ENCODE measurements at places on chromosomes 7 and 10. TPM values are rescaled to one million over a fixed set of nuclear protein-coding genes. Genes with fewer than 3 reads are reported as not detected.

DNA sequence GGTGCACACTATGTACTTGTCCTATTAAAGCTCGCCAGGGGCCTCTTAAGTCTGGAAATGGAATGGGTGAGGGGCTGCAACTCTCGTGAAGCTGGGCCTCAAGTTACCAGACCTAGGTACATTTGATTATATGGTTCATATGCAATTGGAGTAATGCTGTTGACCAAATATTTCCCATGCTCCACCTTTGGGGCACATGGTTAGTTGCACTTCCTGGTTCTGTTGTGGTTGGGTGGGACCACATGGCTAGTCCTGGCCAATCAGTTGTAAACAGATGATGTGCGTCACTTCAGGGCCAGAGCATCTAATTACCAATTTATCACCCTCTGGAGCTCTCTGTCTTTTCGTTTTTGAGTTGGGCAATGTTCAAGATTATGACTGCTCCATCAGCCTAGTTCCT, 39.5 kb upstream of the OPN4 start:
- DNase-seq: no peak

- DNase-seq: no peak
Measured at GRCh38 chr7:112444505-112444904, 5.8 kb upstream of the IFRD1 start.

DNA sequence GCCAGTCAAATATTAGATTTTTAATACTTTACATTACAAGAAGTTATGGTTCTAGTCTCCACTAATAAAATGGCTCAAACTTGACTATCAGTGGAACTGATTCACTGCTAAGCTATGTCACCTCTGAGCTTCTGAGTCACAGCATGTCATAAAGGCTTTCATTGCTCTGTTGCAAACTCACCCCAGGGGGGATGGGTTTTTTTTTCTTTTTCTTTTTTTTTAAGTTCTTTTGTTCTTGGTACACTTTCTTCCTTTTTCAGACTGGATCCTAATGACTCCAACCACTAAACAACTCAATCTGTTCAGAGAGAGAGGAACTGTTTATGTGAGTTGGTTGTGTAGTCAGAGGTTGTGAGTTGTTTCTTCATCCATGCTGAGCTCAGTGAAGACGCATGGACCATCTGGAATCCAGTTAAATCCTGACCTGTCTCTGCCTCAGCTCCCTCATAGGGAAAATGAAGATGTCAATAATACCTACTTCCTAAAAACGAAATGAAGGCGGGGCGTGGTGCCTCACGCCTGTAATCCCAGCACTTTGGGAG, 11.0 kb downstream of the MYOF start:
- DNase-seq: no peak

GRCh38 chr7:31860925-31861324, 173.9 kb downstream of the PPP1R17 start:
- DNase-seq: no peak

GRCh38 chr10:96764425-96765060, 44.2 kb upstream of the PIK3AP1 start:
- no peak for DNase-seq

GRCh38 chr7:28977881-28978280, 19.8 kb upstream of the TRIL start:
- DNase-seq: no peak

- DNase-seq: no peak
Measured at GRCh38 chr7:93327006-93327633, 95.0 kb downstream of the VPS50 start.

GRCh38 chr10:49652421-49653272, 26.8 kb upstream of the C10orf53 start:
- DNase-seq: no peak

DNA sequence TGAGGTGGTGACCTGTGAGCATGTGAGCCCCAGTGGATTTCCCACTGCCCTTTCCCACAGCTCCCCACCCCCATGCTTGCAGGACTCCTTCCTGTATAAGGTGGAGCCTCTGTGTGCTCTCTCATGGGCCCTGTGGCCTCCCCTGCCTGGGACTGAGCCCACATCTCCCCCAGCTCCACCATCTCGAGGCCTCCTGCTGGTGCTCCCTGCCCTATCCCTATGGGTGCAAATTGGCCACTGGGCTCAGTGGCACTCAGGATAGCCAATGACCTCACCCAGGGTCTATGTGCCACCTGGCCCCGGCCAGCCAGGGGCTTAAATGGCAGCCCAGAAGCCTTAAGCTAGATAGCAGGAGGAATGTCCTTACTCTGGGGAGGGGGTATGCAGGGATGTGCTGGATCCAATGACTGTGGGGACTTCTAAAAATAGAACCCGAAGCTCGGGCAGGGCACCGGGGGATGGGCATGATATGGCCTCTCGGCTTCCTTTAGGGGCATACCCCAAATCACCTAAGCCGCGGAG, 2.0 kb downstream of the LDB3 start:
- no peak for DNase-seq

DNA sequence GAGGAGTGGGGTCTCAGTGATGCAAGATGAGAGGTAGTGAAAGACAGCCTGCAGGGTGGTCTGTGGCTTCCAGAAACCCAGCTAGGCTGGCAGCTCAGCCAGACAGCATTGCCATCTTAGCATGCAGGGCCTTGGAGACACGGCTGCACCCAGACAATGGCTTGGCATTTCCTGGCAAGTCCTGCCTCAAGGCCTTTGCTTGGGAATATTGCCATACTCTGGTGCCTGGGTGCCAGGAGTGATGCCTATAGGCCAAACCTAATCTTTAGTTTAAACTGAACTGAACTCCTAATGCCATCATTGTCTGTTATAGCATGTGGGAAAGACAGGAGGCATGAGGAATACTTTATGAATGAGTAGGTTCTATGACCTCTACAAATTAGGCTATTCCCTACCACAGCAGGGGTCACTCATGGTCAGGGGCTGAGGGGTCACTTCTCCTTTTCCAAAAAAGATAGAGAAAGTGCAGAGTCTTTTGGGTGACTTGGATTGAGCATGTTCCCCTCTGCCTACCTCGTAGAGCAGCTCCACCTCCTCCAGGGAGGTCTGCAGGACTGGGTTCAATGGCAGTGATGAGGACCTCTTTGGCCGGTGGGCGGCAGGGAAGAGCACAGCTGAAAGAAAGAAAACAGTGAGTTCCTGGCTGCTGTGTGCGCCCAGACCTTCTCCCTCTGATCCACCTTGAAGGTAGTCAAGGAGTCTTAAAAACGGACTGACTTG, 8.8 kb upstream of the SLC13A4 start:
- DNase-seq: no peak

DNA sequence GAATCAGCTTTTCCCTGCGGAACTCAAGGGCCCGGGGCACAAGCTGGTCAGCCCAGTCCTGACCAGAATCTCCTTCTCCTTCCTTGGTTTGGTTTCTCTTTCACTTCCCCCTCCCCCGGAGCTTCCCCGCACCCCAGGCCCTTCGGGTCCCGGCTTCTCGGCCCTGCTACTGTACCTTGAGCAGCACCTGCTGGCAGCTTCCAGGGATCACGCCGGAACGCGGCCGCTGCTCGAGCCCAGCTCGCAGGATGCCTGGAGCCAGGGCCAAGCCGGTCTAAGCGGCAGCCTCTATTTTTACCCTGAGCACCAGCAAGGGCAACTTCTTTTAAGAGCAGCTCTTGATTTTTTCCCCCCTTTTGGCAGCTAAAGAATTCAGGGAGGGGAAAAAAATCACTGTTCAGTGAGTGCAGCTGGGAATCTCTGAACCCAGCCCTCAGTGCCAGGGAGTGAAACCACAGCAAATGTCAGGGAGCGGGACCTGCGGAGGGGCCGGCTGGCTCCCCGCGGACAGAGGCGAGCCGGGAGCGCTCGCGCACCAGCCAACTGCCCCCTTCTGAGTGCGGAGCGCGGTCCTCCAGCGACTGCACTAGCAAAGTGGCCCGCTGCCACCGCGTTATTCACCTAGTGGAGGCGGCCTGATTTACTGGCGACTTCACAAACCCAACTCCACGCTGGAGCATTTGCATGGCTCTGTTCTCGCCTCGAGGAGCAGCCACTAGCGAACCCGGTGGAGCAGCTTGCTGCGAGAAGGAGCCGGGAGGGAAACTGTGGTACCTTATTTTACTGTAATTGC, 2.4 kb upstream of the INHBA start:
- peak; percentile 97 for DNase-seq

DNA sequence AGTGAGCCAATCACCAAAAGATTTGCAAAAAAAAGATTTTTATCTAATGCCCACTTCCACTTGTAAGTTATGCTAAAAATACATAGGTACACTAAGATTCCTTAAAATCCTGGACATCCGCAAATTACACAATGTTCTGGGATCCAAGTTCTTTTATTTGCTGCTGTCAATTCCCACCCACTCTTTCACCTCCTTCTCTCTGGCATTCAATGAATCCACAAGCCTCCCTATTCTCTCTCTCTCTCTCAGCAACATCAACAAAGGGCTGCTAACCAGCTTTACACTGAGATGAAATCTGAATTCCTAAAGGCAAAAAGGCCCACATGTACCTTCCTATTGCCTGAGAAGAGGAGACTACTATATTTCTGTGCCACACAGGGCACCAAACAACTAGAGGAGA, 99.9 kb downstream of the ARMH3 start:
- DNase-seq: no peak

GRCh38 chr7:64686493-64687184, 20.7 kb downstream of the ZNF107 start:
- DNase-seq: no peak

GRCh38 chr7:104328296-104328969, at the start of gene LHFPL3:
Gene LHFPL3 (plus strand): TSS chr7:104328603.
- DNase-seq: no peak

GRCh38 chr7:132213583-132213982, 362.7 kb downstream of the PLXNA4 start:
- DNase-seq: no peak

GRCh38 chr7:21526007-21526406, 16.8 kb upstream of the DNAH11 start:
- no peak for DNase-seq

Gene EN2
- not detected for polyA plus RNA-seq

Gene RARRES2
- polyA plus RNA-seq: 233 TPM

Gene TRIL
- polyA plus RNA-seq: 35.7 TPM

Gene FAM24B
- polyA plus RNA-seq: 7.4 TPM

Gene TBXAS1
- 9.1 TPM for polyA plus RNA-seq

Gene ING3
- polyA plus RNA-seq: 40.6 TPM

Gene CCDC172
- polyA plus RNA-seq: not detected

Gene INHBA
- 0.81 TPM for polyA plus RNA-seq

Gene PPP1R17
- polyA plus RNA-seq: not detected

Gene SFXN4
- polyA plus RNA-seq: 22.7 TPM
